ENCODE measurements at places on chromosomes 7 and 10.

DNA sequence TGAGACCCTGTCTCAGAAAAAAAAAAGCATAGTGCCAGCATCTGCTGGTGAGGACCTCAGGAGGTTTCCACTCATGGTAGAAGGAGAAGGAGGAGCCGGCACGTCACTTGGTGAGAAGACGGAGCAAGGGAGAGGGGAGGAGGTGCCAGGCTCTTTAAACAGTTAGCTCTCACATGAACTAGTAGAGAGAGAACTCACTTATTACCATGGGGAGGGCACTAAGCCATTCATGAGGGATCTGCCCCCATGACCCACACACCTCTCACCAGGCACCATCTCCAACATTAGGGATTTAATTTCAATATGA lies 62.9 kb upstream of the VKORC1L1 start:
- no peak for DNase-seq

- DNase-seq: no peak
These were observed 124.5 kb upstream of the GDF10 start for GRCh38 chr10:47175181-47176123.

DNA sequence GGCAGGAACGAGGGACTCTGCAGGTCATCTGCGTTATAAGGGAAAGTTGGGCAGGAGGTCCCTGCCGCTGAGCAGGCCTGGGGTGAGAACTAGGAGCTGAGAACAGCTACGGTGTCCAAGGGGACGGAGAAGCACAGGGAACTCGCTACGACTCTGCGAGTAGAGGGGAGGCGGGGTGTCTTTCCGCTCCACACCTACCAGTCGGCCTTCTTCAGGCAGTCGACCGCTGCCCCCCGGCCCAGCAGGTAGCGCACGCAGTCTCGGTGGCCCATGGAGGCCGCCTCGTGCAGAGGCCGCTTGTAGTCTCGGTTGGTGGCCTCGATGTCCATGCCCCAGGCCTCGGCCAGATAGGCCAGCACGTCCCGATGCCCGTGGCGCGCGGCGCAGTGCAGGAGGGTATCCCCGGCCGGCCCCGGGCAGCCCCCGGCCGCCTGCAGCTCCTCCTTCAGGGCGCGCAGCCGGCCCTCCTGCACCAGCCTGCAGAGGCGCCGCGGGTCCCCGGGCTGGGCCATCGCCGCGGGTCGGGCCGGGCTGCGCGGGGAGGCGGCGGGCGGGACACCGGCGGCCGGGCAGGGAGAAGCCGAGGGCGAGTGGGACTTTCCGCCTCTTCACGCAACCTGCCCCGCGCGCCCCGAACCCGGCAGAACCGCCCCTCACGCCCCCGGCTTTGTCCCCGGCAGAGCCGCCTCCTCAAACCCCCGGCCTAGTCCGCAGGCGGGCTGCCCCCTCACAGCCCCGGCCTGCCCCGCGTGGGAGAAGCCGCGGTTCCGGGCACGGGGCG lies 660 bp downstream of the ANKRD16 start:
- peak; percentile 20 for DNase-seq

DNA sequence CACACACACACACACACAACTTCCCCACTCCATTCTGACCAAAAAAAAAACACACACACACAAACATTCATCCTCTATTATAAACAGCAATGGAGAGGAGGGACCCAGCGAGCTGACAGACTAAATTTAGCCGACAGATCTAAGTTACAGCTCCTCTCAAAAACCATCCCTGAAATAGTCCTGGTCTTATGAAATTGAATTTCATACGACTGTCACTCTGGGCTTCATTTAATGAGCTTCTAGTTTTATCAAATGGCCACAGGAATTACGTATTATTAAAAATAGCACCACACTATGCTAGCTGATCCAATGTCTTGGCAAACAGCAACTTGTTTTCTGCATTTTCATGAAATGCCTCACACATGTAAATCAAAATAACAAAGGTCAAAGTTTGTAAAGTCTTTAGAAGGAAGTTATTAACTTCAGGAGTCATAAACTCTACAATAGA lies 131.3 kb upstream of the ASAH2 start:
- DNase-seq: no peak

- no peak for DNase-seq
These were observed 311.4 kb upstream of the AKR1E2 start for GRCh38 chr10:4514445-4515108.

GRCh38 chr7:106012935-106013439 lies 49.9 kb downstream of the CDHR3 start:
- DNase-seq: no peak

DNA sequence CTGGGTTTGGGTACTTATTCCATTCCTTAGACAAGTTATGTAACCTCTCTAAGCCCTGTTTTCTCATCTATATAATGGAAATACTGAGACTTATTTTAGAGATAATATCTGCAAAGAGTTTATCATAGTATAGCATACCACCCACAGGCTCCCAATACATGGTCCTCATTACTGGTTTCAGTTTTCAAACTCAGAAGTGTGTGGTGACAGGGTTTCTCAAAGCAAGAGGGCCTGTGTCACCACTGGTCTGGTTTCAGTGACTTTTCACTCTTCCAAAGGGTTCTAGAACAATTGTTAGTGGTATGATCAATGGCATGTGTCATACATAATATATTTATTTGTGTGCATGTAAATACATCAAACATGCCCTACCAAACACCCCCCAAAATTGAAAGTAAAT lies 89.2 kb upstream of the BMPER start:
- no peak for DNase-seq
